Femur (tissue), 1 donor: ENCODE measurements at places on chromosomes 3 and 15.

DNA sequence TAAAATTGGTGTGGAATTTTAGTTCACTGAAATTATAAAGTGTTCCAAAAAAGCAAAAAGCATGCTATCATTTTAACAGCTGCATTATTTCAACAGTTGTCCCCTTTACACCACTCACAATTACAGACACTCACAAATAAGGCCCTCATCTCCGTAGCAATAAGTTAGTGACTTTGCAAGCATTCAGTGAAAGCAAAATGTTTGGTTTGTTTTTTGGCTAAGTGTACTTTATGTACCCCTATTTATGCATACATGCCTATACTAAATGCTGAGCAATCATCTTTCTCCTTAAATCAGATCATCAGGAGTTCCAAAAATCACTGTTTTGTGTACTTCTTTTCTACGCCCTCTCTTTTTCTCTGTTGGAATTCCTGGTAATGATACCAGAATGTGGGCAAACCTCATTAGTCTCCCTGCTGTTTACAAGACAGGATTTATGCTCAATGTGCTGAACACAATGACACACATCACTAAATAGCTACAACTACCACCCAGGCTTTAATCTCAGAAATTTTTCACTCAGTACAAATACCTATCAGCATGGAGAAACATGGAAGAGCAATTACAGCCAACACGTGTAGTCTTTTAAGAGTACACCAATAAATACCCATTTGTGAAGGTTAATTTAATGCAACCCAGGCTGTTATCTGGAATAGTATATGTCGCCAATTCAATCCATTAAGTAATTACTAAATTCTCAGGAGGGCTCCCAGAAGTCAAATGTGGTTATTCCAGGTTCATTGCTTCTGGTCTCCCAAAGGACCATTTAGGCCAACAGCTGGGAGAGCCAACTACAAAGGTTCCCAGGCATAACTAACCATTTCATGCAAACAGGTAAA, 12.0 kb downstream of the ALDH1A2 start:
- DNase-seq: no peak

DNA sequence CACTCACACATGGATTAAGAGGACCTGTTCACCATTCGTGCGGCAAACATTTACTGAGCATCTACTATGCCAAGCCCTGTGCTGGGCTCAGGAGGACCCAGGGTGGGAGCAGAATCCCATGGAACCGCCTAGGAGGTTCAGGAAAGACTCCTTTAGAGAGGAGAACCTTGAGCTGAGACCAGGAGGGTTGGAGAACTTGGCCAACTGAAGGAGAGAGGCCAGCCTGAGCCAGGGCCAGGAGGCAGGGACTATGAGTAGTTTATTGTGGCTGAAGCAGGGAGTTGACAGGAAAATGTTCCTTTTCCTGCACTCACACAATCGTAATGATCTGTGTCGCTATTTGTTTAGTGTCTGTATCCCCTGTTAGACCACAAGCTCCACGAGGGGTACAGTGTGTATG, 71.3 kb downstream of the SLC30A4 start:
- DNase-seq: no peak

- DNase-seq: no peak
These were observed 255.4 kb upstream of the UBE2E1 start for GRCh38 chr3:23550402-23550801.

DNA sequence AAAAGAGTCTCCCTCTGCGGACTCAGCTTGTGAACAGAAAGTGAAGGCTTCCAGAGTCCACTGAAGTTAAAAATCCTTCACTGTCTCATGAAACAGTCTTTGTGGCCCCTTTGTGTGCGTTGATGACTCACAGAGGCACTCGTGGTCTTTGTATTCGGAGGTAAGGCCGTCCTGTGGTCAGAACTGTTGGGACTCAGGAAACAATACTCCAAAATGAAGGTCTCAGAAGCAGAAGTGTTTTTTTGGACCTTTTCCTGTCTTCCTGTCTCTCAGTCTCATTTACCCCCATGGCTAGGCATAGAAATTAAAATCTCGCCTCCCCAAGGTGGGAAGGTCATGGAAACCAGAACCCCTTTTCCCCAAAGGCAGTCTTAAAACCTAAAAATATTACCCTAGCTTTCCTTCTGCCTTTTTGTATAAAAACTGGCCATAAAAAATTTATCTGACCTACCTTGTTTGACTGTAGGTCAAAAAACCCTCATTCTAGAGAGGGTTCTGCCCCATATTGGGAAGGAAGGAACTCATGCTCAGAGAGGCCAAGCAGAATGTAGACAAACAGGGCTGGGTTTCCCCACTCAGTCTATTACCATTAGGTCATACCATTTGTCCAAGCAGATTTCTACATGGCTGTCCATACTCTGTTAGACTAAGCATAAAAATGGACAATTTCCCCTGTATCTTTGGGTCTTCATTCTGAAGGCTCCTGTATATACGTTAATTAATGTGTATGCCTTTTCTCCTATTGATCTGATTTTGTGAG, 19.1 kb upstream of the EPB42 start:
- no peak for DNase-seq
